Activated effector memory CD4-positive, alpha-beta T cell treated with anti-CD3 and anti-CD28 coated beads, Interleukin-2, amount 50 U/mL, for 16 hours (primary cell): ENCODE measurements at places on chromosomes 11 and 22.

DNA sequence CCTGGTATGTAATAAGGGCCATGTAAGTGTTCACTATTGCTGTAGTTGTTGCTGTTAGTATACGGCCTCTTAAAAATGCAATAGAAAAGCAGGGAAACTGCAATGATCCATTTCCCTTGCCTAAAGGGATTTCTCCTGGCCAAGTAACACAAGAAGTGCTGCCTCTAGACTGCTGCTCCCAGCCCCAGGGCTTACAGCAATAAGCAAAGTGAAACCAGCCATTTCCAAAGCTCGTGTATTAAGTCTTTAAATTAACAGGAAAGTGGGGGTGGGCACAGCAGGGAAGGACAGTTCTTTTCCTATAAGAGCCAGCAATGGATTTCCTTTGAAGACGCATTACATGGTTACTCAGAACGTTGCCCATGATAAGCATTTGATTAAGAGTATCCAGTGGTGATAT, 36.9 kb upstream of the WT1 start:
- DNase-seq: no peak

DNA sequence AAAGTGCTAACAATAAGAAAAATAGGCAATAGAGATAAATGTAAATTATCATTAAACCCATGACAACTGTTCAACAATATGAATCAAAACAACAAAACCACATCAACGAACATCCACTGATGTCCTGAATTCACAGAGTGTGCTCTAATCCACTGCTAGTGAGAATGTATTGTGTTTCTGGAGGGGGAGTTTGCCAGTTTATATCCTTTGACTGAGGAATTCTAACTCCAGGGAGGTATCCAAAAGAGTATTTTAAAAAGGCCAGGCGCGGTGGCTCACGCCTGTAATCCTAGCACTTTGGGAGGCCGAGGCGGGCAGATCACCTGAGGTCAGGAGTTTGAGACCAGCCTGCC, 1.7 kb upstream of the WEE1 start:
- no peak for DNase-seq

DNA sequence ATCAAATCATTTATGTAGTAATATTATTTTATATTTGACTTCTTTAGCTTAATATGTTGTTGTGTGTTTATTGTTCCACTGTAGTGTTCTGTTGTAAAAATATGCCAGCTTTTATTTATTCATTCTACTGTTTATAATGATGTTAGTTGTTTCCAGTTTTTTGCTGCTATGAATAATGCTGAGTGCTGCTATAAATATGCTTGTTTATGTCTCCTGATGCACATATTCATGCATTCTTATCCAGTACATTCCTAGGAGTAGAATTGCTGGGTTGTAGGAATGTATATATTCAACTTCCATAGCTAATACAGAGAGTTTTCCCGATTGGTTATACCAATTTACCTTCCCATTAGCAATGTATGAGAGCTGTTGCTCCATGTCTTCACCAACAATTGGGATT, 33.5 kb upstream of the RAB30 start:
- no peak for DNase-seq

- DNase-seq: no peak
Measured at GRCh38 chr22:43126501-43127165, 16.1 kb downstream of the BIK start.

GRCh38 chr22:48483764-48484528, 1343.7 kb downstream of the BRD1 start:
- peak; percentile 44 for DNase-seq

DNA sequence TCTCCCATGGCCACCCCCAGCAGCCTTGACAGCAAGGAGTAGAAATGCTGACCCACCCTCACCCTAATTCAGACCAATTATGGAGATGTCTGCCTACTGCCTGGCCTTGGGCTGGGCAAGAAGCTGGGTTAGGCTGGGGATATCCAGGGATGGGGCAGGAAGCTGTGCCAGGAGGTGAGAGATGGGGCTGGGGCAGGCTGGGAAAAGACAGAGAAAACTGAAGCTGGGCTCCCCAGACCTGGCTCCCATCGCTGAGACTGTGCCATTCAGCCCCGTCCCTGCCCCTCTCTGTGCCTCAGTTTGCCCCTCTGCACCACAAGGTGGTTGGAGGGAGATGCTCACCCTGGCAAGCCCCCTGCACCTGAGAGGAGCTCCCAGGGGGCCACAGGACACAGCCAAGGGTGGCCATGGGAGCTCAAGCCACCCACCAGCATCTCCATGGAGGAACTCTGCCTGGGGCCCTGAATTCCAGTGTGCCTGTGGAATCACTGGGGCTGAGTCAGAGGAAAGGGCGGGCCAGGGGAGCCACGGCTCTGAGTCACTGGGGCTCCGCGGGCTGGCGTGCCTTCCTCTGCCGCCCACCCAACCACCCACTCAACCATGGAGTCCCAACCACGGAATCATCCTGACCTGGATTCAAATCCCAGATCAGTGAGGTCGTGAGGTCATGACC, 6.0 kb upstream of the CARD10 start:
- DNase-seq: peak; percentile 76

DNA sequence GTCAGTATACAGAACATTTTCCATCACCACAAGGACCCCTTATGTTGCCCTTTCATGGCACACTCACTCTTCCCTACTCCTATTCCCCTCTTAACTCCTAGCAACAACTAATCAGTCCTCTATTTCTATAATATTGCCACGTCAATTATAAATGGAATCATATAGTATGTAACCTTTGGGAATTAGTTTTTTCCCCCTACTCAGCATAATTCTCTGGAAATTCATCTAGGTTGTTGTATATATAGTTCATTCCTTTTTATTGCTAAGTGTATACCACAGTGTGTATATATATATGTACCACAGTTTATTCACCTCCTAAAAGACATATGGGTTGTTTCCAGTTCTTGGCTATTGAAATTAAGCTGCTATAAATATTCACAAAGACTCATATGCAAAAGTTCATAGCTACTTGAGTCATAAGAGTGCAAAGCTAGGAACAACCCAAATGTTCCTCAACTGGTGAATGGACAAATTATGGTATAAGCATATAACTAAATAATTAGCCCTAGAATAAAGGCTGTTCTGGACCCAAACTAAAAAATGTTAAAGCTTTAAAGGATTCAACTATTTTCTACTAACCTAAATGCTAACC, 41.3 kb downstream of the TUB start:
- no peak for DNase-seq

GRCh38 chr22:43277987-43278601, 65.1 kb downstream of the SCUBE1 start:
- DNase-seq: no peak

- DNase-seq: no peak
Measured at GRCh38 chr11:20015529-20016427, 144.5 kb downstream of the DBX1 start.

DNA sequence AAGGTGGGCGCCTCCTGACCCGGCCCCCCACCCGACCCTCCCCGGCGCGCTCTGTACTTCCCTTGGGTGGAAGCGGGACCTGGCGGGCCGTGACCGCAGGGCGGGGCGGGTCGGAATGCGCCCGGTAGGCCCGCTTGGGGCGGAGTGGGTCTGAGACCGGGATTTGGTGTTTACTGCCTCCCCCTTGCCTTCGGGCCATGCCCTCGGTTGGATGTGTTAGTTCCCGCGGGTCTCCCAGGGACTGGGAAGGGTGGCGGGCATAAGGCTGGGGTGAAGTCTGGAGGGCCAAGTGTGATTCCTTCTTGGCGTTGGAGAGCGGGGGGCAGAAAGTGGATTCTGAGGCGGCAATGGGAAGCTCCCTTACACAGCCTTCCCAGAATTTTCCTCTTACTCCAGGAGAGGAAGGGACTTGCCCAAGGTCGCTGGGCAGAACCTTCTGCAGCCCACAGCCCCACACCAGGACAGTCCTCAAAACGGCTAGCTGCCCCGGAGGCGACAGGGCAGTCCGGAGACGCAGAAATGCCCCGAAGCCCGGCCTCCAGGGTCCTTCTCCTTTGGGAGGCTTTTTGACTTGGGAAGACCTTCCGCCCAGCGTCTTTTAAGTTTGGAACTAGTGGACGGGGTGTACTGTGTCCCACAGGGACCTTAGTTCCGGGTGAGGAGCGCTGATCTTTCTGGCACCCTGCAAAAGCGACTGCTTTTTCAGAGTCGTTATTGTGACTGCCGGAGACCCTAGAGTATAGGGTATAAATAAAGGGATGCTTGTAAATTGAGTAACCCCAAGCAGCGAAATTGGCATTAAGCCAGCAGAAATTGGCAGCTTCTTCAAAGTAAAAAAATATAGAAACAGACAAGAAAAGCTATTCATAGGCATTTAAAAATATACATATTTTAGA, 647 bp downstream of the SWAP70 start:
- peak; percentile 74 for DNase-seq

DNA sequence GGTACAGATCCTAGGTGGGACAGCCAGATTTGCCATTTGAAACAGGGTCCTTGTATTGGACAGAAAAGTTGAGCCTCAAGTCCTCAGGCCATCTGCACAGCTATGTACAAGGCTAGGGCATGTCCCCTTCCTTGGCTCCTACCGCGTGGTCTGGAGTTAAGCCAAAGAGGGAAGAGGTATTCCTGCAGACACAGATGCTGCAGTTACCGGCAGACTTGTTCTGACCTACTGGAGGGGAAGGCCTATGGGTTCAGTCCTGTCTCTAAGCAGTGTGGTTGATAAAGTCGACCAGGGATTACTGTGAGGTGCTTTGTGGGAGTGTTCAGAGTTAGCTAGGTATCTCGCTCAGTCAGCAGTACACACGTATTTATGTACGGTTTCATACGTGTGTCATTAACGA, 180.6 kb downstream of the ADAMTS15 start:
- no peak for DNase-seq
